ENCODE measurements at places on chromosomes 5 and 9. TPM values are rescaled to one million over a fixed set of nuclear protein-coding genes. Genes with fewer than 3 reads are reported as not detected.

- no peak for DNase-seq
These were observed 597.9 kb downstream of the DMRTA1 start for GRCh38 chr9:23044549-23044948.

Gene IRGM
- total RNA-seq, result not detected

DNA sequence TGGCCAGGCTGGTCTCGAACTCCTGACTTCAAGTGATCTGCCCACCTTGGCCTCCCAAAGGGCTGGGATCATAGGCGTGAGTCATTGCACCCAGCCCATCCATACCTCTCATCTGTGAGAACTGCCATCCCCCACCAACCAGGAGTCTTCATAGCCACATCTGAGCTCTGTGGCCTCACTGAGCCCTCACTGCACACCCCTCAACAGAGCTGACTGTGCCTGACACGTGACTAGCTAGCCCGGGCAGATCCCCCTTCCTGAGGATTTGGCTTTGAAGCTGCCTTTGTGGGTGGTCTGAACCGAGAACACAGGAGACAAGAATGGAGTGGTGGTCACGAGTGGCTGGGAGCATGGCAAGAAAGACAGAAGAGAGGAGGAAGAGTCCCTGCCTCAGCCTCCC lies 15.6 kb downstream of the AK8 start:
- no peak for DNase-seq

- no peak for DNase-seq
These were observed 14.1 kb downstream of the KCNT1 start for GRCh38 chr9:135716045-135716444.

GRCh38 chr5:65535529-65535987 lies 27.4 kb downstream of the CENPK start:
- DNase-seq, result no peak

GRCh38 chr9:33381231-33381791 lies 21.1 kb downstream of the AQP7 start:
- no peak for DNase-seq
